ENCODE measurements at places on chromosomes 3 and 15.

DNA sequence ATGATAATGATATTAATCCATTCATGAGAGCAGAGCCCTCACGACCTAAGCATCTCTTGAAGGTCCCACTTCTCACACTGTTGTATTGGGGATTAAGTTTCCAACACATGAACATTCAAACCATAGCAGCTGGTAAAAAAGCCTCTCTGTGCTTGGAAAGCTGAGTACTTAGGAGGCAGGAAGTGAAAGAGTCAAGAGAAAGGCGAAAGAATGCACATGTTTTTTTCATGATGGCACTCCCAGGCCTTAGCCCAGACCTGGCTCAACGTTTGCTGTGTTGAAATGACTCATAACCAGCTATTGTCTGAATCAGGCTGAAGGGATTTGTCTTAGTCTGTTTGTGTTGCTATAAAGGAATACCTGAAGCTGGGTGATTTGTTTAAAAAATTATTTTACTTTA is 84.4 kb upstream of the RGMA start:
- peaks cover 28% of the 10 kb centered on the region for H3K27me3 ChIP-seq
- DNase-seq = no peak
- H3K4me3 ChIP-seq = no peak overlapping the region
- no peaks in the 10 kb centered on the region for H3K4me1 ChIP-seq

DNA sequence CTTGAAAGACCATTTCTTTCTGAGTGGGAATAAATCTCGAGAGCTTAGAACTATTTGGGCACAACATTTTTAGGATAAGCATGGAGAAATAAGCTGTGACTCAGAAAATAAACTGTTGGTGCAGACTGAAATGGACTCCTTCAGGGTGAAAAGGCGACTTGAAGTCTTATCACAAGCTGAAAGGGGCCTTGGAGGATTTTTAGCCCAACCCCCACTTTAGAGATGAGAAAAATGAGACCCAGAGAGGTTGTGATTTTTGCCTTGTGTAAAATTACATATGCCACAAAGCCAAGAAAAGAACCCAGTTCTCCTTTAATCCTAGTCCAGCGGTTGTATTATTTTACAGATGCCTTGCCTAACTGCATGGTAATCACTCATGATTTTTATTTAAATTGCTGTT is 1.5 kb downstream of the ATP1B3 start:
- peak overlapping the region; percentile 93 for H3K27ac ChIP-seq
- peaks cover 18% of the 10 kb centered on the region for H3K36me3 ChIP-seq
- peaks cover 56% of the 10 kb centered on the region for H3K4me1 ChIP-seq

DNA sequence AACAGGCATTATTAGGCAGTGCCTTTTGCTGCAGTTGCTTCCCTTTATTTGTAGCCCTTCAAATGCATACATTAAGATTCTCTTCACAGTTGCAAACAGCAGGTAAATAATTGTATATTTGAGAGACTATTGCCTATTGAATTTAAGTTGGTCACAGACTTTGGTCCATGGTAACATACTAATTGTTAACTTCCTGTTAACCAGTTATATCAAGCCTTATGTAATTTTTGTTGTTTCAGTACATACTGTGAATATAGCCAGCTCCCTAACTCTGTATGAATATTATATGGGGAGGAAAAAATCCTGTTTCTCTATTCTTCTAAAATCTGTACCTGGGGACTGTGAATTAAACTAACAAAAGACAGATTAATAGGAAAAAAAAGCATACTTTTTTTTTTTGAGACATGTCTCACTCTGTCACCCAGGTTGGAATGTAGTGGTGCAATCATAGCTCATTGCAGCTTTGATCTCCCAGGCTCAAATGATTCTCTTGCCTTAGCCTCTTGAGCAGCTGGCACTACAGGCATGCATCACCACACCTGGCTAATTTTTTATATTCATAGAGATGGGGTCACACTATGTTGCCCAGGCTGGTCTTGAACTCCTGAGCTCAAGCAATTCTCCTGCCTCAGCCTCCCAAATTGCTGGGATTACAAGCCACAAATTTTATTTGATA is 53.2 kb downstream of the CHL1 start:
- H3K27me3 ChIP-seq = no peaks in the 10 kb centered on the region
- no peak overlapping the region for H3K4me3 ChIP-seq
- no peak overlapping the region for H3K27ac ChIP-seq
- no peaks in the 10 kb centered on the region for H3K4me1 ChIP-seq

DNA sequence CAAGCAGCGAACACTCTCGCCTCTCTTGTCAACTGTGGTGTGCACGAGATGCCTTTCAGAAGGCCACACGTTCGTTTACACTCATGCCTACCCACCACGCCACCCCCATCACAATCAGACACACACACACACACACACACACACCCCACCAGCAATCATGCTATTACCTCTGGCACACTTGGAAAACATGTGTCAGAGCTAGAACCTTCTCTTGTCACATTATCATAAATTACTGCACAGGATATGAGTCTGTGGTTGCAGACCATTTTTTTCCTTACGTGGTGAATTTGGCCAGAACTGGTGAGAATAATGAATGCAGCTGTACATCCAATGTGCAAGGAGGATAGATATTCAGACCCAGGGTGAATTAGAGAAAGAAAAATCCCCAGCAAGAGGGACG is 52.4 kb downstream of the TRIM69 start:
- H3K4me3 ChIP-seq = no peak overlapping the region
- peaks cover 17% of the 10 kb centered on the region for H3K4me1 ChIP-seq
- H3K36me3 ChIP-seq = no peaks in the 10 kb centered on the region
- H3K27me3 ChIP-seq = no peaks in the 10 kb centered on the region

GRCh38 chr3:30457726-30458125 is 148.7 kb upstream of the TGFBR2 start:
- DNase-seq = no peak
- H3K36me3 ChIP-seq = no peaks in the 10 kb centered on the region
- no peaks in the 10 kb centered on the region for H3K27me3 ChIP-seq
- no peak overlapping the region for H3K27ac ChIP-seq
- no peak overlapping the region for H3K4me3 ChIP-seq

DNA sequence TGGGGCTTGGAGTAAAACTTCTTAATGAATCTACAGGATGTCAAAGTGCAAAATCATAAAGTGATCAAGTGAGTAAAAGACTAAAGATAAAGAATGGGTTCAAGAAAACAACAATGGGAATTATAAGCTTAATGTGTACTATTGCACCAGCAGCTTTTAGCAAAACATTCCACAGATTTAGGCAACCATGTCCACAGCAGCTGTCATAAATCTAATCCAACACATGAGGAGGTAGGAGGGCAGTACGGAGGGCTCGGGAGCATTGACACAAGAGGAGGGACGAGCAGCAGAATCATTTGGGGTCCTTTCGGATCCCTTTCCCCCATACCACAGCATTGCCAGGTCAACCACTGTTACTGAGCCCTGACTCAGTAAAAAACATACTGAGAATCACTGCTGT is 464.3 kb upstream of the WNT5A start:
- H3K27ac ChIP-seq = no peak overlapping the region
- no peaks in the 10 kb centered on the region for H3K4me1 ChIP-seq
- no peak overlapping the region for H3K4me3 ChIP-seq
- no peak for DNase-seq
- no peaks in the 10 kb centered on the region for H3K27me3 ChIP-seq

DNA sequence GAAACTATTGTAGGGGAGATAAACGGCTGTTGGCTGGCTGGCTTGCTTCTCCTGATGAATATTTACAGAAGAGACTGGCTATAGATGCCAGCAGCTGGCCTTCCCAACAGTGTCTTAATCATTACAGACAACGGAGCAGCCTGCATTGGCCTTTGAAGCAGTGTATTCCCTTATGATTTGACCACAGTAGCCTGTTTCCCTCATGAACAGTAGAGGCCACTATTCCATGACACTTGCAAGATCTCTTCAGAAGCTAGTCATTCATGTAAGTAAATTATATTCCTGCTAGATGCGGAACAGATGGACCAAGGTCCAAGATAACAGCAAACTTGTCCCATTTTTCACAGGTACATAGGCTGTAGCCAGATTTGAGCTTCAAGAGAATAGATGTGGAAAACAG is 47.3 kb downstream of the TMCO5A start:
- H3K4me3 ChIP-seq = no peak overlapping the region
- H3K4me1 ChIP-seq = no peaks in the 10 kb centered on the region
- no peaks in the 10 kb centered on the region for H3K36me3 ChIP-seq
